NCI-H1105 treated with DMSO at 0.1 percent for 48 hours (cell line): ENCODE measurements at places on chromosomes 7 and 10.

DNA sequence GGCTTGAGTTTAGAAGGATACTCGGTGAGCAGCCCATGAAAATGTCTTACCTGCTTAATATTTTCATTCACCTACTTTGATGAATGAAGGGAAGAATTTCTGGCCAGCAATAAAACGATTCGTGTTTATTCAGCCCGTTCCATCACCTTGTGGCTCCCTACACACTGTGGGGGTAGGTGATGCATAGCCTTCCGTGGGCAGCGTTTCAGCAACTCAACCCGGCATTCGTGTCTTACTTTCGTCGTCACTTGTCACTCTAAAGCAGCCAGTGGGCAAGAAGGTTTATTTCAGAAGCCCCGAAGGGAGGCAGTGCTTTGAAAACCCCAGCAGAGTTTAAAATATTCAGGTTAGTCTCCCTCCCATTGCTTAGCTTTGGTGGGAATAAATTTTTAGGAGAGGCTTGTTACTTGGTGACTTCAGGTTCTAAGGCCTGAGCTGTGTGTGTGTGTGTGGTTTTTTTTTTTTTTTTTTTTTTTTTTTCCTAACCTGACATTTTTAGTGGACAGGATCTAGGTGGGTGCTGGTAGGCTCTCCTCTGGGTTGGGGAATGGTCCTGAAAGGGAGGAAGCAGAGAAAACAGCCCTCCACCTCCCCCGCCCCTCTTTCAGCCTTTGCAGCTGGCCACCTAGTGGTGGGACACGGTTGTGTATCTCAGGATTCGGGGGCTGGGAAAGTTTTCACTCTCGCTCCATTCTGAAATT lies 1.8 kb downstream of the GRK5 start:
- peak; percentile 2 for DNase-seq

DNA sequence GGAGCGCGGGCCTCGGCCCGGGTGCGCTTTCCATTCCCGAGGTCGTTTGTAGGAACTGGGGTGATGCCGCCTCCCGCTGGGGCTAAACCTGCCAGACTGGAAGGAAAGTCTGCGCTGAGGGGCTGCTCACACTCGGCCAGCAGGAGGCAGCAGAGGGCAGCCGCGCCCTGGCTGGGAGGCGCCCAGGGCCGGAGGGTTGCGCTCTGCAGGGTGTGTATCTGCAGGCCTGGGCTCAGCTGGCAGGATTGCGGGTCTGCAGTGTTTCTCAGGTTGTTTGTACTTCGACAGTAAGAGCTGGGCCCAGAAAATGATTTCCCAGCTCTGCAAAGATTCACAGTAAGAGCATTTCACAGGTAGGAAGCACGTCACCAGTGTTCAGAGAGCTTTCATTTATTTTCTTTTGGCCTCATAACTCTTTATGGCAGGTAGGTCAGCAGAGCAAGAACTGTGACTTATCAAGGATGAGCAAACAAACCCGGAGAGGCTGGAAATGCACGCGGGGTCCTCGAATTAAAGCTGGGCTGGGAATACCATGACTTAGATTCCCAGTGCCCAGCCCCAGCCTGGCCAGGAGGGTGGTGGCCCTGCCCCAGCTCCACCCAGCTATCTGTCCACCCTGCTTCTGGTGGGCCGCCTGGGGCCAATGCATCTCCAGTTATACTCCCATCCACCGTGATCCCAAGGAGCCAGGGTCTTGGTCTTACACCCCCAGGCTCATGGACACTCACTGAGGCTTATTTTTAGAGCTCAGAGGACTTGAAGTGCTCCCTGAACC lies 15.2 kb upstream of the PPP2R2D start:
- peak; percentile 53 for DNase-seq

- DNase-seq, result no peak
Measured at GRCh38 chr7:106893591-106893990, 28.5 kb downstream of the PIK3CG start.

GRCh38 chr10:124233546-124234138 lies 140.2 kb upstream of the CHST15 start:
- DNase-seq, result no peak

DNA sequence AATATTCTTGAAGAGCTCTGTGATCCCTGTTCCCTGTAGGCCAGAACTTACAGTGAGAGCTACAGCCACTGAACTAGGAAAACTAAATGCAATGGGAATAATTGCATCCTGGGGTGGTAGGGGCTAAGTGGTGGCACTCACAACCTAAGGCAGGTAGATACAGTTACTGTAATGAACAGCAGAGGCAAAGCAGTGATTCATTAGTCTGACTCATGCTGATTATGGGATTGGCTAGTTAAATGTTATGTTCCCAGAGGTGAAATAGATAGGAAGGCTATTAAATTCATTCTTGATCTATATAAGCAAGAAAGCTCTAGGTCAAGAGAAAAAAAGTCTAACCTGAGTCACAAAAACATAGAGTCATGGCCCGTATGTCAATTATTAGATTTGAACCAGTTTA lies 173.1 kb upstream of the MALRD1 start:
- no peak for DNase-seq

DNA sequence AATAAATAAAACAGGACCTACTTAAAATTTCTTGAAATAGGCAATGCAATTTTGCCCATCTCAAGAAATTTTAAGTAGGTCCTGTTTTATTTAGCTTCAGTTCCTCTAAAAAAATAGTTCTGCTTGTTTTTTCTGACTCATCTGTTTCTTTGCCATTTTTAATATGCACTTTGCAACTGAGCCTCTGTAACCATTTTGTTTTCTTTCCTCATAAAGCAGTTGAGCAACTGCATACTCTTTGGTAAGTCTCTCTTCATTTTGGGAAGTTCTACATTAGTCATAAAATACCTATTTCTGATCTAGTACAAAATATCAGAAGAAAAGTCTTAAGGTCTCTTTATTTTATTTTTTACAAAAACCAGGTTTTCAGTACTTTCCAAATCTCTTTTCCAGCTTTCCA lies 18.0 kb downstream of the TAS2R40 start:
- DNase-seq, result no peak

- no peak for DNase-seq
Measured at GRCh38 chr10:3503299-3503698, 281.7 kb downstream of the KLF6 start.

DNA sequence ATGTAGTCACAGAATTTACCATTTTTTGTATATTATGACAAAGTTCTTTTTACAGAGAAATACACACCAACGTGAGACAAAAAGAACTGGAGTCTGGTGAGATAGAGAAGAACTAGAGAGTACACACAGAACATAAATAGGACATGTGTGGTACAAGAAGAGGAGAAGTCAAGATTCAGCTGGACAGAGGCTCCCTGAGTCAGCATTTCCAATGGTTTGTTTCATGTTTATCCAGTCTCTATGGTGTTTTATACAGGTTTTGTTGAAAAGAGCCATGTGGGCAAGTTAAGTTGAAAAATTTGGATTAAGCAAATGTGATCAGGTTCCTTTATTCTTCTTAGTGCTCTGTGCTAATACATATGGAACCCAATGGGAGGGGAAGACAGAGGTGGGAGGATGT lies 105.5 kb upstream of the AKR1E2 start:
- no peak for DNase-seq

- DNase-seq, result no peak
Measured at GRCh38 chr7:21902240-21902639, 43.5 kb downstream of the CDCA7L start.

- DNase-seq, result no peak
Measured at GRCh38 chr7:157826566-157826965, 489.8 kb downstream of the DNAJB6 start.

DNA sequence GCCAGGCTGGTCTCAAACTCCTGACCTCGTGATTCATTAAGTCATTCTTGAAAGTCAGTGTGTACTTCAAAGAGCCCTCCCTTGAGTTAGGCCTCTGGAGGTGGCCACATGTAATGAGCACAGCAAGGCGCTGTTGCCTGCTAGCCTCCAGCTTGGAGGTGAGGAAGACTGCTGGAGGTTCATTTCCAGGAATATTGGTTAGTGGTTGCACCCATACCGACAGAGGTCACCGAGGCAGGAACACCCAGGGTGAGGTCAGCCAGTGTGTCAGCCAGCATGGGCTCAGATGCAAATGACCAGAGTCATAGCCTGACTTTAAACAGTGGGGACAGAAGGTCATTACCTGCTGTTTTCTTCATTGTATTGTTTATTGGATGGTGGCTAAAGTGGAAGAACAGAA lies 85.0 kb downstream of the PLPP4 start:
- DNase-seq, result no peak

DNA sequence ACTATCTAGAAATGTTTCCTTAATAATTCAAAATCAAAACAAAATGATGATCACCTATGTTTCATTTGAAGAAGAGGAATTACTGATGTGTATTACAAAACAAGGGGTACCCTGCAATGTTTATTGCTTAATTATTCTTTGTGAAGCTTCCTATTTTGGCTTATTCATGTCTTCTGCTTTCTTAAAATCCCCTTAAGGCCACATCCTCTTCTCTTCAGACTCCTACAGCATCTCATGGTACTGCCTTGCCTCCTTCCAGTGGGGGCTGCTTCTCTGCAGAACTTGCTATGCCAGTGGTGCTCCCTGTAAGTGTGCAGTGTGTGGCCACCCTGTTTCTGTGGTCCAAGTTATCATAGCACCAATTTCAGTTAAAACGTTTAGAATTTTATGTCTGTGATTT lies 35.0 kb downstream of the CCDC146 start:
- DNase-seq, result no peak

- no peak for DNase-seq
Measured at GRCh38 chr7:133190650-133191049, 62.2 kb upstream of the EXOC4 start.

DNA sequence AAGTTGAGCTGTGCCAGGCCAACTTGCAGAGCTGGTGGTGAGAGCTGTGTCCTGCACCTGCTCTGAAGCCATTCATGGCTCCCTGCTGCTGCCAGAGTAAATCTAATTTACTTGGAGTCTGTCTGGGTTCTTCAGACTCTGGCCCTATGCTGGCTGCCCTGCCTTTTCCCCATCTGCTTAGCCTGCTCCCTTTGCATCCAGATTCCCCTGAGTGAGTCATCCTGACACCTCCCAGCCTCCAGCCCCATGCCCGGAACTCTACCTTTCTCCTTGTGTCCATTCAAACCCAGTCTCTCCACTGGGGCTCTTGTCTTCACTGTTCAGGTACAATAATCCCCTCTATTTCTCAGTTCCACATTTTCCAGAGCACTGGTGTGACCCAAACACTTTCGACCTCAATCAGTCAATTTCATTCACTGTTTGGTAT lies 434.4 kb upstream of the ZMIZ1 start:
- no peak for DNase-seq
